Activated CD4-positive, CD25-positive, alpha-beta regulatory T cell (primary cell): ENCODE measurements at places on chromosomes 13 and 19.

GRCh38 chr19:13952931-13953531 is 722 bp downstream of the DCAF15 start:
- DNase-seq, result no peak

GRCh38 chr19:19211499-19212420 is at the start of gene NCAN:
Gene NCAN (plus strand): TSS chr19:19211958. CDS start chr19:19216954, 4,996 bp downstream.
- no peak for DNase-seq

DNA sequence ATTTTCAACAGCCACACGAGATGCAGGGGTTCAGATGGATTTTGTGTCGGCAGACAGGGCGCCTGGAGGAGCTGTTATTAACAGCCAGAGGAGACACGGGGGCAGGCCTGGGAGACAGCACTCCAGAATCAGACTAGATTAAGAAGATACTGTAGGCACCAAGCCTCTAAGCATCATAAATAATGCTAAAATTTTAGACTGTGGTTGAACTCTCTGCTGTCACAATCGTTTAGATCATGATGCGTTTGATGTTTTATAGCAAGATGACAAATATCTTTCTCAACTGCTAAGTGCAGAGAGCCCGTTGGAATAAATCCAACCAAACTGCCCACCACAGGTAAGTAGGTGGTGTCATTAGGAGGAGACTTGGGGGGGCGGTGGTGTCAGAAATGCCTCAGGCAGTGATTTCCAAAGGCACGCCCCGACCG is 63.9 kb downstream of the CEBPG start:
- DNase-seq, result no peak

GRCh38 chr19:27885359-27885758 is 1327.6 kb downstream of the UQCRFS1 start:
- DNase-seq, result no peak

- DNase-seq, result no peak
These were observed 133.2 kb downstream of the STARD13 start for GRCh38 chr13:33152389-33152788.

DNA sequence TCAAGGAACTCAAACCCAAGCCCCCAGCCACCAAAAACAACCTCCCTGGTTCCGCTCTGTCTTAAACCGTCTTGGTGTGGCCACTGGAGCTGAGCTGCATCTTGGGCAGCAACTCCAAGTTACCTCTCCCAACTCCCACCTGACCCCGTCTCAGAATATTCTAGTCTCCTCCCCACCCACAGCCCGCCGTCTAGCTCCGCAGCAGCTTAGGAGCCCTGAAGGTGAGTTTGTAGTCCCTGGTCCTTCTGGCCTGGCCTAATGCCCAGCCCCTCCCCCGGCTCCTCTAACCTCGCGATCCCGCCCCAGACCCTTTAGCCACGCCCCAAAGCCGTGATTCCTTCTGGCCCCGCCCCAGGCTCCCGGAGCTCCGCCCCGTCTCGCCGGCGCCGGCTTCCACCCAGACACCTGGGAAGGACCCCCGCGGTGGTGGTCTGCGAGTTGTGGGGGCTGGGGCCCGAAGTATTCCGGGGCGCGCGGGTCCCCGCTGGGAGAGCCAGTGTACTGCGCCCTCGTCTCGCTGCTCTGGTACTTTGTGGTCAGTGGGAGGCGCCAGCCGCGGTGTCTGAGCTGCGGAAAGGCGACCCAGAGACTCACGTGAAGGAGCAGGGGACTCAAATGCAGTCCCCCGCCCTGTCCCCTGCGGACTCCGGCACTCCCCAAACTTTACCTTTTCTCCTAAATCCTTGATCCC is 2.5 kb upstream of the LHB start:
- DNase-seq, result peak; percentile 22

DNA sequence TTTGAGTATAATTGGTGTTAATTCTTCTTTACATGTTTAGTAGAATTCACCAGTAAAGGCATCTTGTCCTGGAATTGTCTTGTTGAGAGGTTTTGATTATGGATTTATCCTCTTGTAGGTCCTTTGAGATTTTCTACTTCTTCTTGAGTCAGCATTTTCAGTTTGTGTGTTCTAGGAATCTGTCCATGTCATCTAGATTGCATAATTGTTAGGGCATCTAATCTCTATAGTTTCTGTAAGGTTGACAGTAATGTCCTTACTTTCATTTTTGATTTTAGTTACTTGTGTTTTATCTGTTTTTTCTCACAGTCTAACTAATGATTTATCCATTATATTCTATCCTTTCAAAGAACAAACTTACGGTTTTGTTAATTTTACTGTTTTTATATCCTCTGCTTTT is 492.0 kb downstream of the FGF9 start:
- no peak for DNase-seq

- no peak for DNase-seq
These were observed 1684.2 kb upstream of the SLC10A2 start for GRCh38 chr13:104750377-104750776.

- no peak for DNase-seq
These were observed 3.2 kb downstream of the NPAS1 start for GRCh38 chr19:47022541-47023447.

GRCh38 chr13:42602906-42603305 is 29.0 kb downstream of the TNFSF11 start:
- DNase-seq, result no peak

DNA sequence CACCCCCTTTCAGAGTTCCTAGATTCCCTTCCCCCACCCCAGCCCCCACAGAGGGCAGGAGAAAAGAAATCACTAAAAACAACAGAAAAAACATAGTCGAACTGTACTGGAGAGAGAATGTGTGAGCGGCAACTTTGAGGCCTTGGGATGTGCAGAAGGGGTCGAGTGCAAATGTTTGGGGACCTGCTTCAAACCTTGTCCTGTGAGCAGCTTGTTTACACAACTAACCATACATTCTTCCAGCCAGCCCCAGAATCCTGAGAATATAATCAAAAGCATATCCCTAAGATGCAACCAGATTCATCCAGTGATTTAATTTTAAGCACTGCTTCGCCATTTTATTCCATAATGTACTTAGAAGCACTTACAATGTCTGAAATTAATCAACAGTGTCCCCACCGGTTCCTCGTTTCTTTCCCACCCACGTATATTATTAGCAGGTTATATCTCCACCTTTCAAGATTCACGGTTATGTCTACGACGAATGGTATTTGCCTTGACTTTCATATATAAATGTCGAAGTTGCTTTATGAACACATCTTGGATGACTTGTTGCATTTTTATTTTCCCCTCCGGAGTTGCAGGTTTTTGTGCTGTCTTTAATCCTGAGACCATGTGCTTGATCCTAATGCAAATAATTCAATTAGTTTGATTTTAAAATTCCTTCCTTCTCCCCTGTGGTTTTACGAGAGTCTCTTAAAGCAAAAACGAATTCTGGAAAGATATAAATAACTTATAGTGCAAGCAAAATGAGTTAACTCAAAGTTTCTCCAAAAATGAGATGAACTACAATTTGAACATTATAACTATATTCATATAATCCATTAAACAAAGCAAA is 107.6 kb downstream of the ZIC5 start:
- DNase-seq, result no peak

GRCh38 chr19:18671303-18672043 is 12.0 kb upstream of the CRTC1 start:
- no peak for DNase-seq

DNA sequence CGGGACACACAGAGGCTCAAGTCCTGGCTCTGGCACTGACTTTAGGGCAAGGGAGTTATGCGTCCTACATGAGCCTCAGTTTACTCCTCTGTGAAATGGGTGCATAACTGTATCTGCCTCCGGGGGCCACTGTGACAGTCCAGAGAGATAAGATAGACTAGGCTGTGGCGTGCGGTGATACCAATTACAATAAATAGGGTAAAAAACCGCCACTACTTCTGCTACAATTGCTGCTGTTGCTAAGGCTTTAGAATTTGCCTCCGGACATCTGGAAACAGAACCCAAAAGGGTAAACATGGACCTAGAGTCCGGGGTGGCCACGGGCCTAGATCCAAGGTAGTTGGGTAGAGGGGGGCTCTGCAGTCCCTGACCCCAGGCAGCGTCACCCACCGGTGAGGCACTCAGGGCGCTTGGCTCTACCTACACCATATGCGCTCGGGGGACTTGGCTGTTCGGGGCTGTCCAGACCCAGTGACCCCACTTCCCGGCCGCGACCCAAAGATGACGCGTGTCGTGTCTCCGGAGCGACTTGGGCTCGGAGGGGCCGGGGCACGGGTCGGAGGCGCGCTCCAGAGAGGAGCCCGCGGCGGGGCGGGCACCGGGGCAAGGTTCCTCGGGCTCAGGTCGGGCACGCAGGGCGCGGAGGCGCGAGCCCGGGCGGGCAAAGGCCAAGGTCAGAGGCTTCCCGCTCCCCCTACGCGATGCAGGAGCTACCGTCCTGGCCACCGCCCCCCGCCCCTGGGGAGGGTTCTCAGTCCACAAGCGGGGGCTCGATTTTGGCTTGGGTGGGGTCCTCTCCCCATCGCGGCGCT is 1.1 kb downstream of the INSR start:
- DNase-seq, result no peak

GRCh38 chr13:72208112-72208645 is 341.2 kb upstream of the DACH1 start:
- no peak for DNase-seq

DNA sequence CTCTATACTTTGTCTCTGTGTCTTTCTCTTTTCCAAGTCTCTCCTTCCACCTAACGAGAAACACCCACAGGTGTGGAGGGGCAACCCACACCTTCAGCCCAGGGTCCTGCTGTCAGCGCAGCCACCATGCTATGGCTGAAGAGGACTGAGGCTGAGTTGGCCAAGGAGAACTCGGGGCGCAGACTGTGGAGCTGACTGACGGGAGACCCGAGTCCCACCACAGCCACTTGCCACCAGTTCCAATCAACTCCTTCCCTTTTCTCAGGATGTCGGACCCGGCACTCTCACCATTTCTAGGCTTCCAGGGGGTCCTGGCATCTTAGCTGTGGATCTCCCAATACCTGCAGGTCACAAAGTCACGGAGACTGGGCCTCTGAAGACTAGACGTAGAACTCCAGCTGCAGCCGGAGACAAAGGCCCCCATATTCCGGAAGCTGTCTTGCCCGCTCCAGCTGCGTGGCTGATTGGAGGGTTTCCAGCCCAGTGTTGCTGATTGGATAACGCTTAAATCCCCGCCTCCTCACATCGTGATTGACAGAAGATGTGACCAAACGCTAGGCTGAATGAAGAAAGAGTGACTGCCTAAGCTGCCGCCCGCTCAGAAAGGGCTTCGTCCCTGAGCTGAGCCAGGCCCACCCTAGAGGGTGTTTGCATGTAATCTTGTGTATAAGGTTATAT is 63.6 kb downstream of the ZNF429 start:
- peak; percentile 32 for DNase-seq

DNA sequence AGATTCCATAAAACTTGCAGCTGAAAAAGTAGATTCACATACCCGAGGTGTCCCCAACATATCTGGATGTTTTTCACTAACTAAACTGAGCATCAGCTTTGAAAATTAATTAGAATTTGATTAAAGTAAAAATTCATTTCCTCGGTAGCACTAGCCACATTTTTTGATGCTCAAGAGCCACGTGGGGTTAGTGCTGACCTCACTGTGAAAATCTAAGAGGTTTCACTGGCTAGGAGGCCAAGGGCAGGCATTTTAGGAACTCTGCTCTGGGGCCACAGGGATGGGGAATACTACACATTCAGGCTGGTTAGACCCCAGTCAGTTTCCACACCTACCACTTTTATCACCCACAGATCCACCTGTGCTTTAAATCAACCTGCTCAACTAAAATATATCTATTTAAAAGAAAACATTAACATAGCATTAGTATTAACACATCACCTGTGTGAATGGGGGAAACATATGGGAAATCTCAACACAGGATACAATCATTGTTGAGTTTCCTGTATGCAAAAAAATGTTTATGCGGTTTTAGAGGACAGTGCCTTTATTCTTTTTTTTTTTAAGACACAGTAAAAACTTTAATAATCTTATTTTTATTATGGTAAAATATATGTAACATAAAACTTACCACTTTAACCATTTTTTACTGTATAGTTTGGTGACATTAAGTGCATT is 45.5 kb downstream of the BRD4 start:
- no peak for DNase-seq

DNA sequence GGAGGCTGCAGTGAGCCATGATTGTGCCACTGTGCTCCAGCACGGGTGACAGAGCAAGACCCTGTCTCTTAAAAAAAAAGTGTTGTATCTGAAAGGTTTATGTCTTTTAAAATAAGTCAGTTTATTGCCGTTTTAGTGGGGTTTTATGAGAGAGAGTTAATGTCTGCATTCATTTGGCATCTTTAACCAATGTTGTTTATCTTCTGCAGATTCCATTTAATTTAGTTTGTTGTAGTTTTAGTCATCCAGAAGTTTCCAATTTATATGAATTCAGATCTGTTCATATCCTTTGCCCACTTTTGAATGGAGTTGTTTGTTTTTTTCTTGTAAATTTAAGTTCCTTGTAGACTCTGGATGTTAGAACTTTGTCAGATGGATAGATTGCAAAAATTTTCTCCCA is 36.7 kb upstream of the LPAR6 start:
- no peak for DNase-seq

DNA sequence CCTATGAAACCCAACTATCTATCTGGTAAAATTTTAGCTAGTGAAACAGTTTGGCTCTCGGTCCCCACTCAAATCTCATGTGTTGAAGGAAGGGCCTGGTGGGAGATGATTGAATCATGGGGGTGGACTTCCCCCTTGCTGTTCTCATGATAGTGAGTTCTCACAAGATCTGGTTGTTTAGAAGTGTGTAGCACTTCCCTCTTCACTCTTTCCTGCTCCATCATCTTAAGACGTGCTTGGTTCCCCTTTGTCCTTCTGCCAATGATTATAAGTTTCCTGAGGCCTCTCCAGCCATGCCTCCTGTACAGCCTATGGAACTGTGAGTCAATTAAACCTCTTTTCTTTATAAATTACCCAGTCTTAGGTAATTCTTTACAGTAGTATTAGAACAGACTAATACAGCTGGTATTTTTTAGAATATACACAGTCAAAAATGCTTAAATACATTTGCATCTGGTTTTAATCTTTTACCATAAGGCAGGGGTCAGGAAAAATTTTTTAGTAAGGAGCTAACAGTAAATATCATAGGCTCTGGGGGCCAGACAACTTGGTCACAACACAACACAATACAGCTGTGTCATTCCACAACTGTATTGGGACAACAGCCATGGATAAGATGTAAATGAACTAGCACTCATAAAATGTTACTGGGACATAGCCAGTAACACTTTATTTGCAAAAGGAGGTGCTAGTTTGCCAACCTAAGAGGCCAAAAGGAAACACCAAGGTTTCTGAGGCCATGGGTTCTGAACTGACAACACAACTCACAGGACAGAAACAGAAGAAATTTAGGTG is 24.3 kb downstream of the DZIP1 start:
- no peak for DNase-seq
